ENCODE measurements at places on chromosomes 13 and 19.

DNA sequence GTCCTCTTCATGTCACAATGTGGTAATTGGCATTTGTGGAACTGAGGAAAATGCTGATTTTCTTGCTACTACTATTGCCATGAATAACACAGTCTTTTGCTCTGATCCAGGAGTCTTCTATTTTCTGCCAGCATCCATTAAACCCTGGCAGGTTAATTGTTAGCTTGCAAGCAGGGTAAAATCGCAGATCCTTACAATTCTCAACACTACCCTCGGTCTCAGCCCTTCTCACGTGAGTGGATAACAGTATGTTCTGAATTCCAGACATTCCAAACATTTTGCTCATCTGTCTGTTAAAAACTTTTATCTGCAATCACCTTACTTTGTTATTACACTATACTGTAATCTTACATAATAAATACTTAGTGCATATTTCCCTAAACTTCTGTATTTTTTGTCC lies 251.3 kb upstream of the ATXN8OS start:
- no peak for DNase-seq

- DNase-seq: no peak
Measured at GRCh38 chr19:58227964-58228584, 640 bp upstream of the ZNF544 start.

DNA sequence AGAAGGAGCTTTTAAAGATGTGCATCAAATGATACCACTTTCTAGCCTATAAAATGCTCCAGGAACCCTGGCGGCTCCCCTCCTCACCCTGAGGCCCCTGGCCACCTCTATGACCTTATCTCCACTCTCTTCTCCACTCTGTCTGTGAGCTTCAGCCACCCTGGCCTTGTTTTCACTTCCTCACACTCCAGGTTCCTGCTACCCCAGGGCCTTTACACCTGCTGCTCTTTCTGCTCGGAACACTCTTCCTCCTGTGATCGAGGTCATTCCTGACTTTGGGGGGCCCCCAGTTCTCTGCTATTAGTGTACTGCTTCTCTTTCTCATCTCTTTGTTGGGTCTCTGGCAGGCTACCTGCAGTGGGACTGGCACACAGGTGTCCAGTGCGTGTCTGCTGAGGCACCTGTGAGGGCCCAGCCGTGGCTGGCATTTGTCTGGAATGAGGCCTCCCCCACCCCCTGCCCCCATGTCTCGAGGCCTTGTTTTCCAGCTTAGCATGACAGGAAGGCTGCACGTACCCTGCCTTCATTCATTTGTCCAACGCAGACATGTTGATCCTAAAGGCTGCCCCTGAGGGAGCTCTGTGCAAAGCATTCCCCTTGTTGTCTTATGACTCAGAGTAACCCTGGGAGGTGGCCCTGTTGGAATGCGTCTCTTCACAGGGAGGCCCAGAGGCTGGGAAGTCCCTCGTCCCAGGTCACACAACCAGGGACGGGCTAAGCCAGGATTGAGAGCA lies 2.3 kb downstream of the DDA1 start:
- no peak for DNase-seq

GRCh38 chr13:80040196-80040980 lies 300.5 kb downstream of the SPRY2 start:
- DNase-seq: no peak

DNA sequence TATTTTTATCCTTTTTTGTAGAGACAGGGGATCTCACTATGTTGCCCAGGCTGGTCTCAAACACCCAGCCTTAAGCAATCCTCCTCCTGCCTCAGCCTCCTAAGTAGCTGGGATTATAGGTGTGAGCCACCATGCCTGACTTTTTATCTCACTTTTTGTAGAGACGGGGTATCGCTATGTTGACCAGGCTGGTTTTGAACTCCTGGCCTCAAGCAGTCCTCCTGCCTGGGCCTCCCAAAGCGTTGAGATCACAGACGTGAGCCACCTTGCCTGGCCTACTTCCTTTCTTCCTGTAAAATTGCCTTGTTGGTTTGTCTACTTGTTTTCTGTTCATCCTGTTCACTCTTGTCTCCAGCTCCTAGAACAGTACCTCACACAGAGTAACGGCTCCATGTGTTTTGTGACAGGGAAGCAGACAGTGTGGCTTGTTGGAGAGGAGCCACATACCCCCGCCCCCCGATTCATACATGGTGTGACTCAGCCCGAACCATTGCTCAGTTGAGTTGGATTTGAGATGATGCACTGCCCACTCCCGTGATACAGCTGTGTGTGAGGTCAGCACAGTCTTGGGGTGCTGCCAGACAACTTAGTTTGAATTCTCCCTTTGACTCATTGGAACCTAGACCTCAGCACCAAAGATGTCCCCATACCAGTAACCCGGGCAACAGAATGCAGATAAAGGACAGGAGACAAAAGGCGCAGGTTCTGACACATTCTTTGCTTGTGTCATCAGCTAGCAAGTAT lies 34.2 kb downstream of the GPR42 start:
- DNase-seq: no peak

DNA sequence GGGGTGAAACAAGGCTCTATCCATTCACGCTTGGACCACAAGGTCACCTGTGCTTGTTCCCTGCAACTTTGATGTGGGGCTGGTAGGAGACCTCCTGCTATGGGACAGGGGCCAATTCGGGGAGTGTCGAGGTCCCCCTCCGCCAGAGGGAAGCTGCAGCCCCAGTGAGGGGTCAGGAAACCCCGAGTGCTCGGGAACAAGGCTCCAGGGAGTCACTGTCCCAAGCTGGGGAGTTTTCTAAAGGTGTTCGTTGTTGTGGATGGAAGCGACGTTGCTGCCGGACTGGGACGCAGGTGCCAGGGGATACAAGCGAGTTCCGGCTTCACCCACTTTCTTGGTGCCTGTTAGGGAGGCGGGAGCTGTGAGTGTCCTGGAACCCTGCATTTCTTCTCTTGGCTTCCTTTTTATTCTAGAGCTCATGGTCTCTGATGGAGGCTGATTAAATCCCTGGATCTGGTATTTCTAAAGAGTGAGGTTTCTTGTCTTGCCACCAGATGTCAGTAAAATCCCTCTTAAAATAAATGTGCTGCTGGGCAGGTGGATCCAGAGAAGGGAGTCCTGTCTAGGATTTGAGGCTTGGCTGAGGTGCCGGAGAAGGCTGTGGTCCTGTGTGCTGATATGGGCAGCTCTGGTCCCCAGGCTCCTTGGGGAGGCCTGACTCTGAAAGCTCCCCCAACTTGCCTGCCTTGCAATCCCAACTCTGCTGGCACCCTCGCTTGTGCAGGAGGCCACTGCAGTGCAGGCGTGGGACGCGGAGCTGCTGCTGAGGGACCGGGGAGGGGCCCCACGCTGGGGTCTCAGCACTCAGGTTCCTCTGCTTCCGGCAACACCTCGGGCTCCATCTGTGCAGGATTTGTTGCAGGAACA lies 153.9 kb downstream of the TEX29 start:
- no peak for DNase-seq

DNA sequence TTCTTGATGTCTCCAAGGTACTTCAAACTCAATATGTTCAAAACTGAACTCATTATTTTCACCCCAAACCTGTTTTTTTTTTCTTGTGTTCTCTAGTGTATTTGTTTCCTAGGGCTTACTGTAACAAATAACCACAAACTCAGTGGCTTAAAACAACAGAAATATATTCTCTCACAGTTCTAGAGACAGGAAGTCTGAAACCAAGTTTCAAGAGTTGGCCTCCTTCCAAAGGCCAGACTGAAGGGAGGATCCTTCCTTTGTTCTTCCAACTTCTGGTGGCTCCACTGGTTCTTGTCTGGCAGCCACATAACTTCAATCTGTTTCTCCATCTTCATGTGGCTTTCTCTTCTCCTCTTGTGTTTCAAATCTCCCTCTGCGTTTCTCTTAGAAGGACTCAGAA lies 62.0 kb upstream of the PDCD5 start:
- DNase-seq: no peak

GRCh38 chr19:28290963-28291657 lies 921.8 kb downstream of the UQCRFS1 start:
- DNase-seq: no peak

- no peak for DNase-seq
Measured at GRCh38 chr13:105342281-105342820, 1193.1 kb downstream of the EFNB2 start.

DNA sequence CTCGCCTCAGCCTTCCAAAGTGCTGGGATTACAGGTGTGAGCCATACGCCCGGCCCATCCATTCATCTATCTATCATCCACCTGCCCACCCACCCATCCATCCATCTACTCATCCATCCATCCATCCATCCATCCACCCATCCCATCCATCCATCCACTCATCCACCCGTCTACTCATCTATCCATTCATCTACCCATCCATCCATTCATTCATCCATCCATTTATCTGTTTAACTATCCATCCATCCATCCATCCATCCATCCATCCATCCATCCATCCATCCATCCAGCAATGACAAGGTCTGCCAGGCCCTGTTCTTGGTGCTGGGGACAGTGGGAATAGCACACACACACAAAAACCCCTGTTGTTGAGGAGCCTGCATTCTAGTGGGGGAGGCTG lies 4.5 kb downstream of the VAV1 start:
- no peak for DNase-seq

DNA sequence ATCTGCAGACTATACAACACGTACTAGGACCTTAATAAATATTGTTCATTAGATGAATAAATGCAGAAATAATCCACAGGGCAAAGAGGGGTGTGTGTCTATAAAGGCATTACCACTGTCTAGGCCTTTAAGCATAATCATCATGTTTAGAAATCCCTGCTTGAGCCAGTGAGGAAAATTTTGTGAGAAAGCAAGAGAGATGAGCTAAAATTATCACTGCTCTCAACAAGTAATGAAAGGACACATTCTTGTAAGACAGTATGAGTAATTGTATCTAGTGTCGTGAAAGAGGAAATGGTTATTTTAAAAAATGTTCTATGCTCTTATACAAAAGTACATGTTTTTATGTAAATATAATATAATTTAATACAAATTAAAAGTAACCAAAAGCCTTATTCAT lies 1699.4 kb downstream of the PCDH9 start:
- no peak for DNase-seq

DNA sequence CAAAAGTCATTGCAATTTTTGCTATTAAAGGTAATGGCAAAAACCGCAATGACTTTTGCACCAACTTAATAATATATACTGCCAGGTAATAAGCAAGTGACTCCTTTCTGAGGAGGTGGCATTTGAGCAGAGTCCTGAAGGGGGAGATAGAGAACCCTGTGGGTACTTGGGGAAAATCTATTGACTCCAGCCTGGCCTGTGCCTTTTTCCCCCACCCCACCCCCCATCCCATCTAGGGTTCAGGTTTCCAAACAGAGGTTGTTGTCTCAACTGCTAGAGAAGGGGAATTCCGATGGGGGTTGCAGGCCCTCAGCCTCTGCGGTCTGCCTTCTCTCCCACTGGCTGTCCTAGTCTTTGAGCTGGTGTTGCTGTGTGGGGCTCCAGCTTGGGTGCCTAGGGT lies 11.5 kb downstream of the S1PR2 start:
- DNase-seq: no peak

GRCh38 chr13:35990196-35990595 lies 141.0 kb downstream of the DCLK1 start:
- DNase-seq: no peak

GRCh38 chr19:33499248-33499647 lies 22.3 kb downstream of the PEPD start:
- no peak for DNase-seq

DNA sequence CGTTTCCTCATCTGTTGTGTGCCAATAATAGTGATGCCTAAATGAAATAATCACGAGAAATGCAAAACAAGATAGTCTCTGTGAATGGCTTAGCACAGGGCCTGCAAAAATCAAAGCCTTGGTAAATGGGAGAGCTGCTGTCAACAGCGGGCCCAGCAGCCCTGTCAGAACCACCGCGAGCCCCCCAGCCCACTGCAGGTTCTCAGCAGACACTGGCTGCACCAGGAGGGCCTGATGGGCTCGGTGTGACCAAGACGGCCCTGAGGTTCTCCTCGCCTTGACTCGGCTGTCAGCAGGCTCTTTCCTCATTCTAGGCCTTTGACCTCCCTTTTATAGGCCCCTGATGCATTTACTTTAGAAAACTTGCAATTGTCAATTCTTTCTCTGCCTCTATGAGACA lies 90.9 kb upstream of the GPR183 start:
- DNase-seq: no peak

GRCh38 chr19:34306213-34306661 lies 51.9 kb downstream of the GARRE1 start:
- no peak for DNase-seq

- DNase-seq: no peak
Measured at GRCh38 chr13:63690672-63691071, 2275.0 kb upstream of the PCDH20 start.

DNA sequence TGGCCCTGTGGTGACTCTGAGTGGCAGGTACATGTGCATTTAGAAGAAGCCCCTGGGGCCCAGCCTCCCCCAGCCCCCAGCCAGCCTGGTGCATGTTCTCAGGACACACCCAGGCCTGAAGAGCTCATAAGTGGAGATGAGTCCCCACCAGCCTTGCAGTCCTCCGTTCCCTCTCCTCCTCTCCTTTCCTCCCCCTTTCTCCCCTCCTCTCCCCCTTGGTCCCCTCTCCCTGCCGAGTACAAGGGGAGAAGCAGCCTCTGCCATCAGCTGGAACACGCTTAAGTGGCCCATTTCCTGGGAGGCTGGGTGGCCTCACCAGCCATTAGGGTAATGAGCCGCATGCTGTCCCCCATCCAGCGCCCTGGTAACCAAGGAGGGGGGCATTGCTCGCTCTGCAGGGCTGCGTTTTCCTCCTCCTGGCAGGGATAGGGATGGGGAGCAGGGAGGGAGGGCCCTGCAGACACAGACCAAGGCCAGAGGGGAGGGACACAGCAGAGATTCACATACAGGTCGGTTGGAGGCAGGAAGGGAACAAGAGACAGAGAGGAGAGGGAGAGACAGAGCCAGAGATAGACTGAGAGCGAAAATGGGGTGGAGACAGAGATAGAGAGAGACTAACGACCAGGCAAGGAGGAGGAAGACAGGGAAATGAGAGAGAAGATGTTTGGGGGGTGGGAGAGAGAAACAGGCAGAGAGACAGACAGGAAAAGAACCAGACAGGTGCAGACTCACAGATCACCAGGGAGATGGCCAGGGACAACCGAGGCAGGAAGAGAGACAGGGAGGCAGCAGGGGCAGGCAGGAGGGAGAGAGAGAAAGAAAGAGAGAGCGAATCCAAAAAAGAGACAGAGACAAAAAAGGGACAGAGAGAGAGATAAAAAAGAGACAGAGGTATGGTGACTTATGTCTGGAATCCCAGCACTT lies 19.3 kb upstream of the DPP9 start:
- DNase-seq: no peak

DNA sequence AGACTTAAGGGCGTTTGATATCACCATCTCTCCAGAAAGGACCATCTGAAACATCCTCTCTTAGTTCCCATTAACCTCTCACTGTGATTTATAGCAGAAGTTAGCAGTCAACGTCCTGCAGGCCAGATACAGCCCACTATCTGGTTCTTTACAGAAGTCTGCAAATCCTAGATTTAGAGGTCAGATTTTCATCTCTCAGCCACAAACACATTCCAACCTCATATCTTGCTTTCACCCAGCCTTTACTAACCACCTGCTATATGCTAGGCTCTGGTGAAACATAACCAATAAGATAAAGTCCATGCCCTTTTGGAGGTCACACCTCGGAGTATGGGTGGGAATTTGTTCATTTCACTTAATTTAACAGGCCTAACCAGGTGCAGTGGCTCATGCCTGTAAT lies 76.8 kb upstream of the CACNA1A start:
- no peak for DNase-seq

GRCh38 chr19:40444000-40444824 lies at the start of gene SERTAD3:
TSS of gene SERTAD3 (minus strand) at chr19:40444335. CDS start at chr19:40442080, 2,255 bp downstream.
- DNase-seq: peak; percentile 95
